Bone marrow (tissue), 2 donors: ENCODE measurements at places on chromosomes 1 and 21.
A peak's percentile ranks its signal among the peaks of the same experiment; 100 is the strongest.

DNA sequence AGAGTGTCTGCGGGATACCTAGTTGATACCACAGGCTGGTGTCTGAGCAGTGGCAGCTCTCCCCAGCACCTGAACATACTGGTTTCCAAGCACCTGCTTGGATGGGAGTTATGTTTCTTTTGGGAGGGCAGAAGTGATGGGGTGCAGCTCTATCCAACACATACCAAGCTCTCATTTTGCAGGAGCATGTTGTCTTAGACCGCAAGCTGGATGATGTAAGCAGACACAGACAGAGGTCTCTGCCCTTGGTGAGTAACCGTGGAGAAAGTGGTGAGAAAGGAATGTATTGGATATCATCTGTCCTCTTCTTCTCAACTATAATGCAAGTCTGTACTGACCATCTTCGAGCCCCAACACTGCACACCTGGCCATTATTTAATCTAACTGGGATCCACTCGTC is 37.4 kb downstream of the ZNF496 start:
- no peak for DNase-seq

DNA sequence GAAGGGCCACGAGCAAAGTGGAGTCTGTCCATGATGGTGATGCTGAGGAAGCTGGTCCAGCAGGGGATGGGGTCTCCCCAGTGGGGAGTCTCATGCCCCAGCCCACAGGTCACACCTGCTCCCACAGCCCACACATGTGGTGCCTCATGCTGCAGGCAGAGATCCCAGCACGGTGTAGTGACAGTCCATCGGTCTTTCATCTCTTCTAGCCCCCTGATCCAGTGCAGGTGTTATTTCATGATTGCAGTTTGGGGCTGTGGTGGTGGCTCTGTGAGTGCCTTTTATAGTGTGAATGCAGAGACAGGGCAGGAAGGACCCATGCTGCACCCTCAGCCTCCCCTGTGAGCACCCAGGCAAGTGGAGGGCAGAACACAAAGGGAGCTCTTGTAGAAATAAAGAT is 45.0 kb downstream of the UBASH3A start:
- no peak for DNase-seq

GRCh38 chr1:8754993-8755392 is 62.4 kb downstream of the RERE start:
- no peak for DNase-seq

DNA sequence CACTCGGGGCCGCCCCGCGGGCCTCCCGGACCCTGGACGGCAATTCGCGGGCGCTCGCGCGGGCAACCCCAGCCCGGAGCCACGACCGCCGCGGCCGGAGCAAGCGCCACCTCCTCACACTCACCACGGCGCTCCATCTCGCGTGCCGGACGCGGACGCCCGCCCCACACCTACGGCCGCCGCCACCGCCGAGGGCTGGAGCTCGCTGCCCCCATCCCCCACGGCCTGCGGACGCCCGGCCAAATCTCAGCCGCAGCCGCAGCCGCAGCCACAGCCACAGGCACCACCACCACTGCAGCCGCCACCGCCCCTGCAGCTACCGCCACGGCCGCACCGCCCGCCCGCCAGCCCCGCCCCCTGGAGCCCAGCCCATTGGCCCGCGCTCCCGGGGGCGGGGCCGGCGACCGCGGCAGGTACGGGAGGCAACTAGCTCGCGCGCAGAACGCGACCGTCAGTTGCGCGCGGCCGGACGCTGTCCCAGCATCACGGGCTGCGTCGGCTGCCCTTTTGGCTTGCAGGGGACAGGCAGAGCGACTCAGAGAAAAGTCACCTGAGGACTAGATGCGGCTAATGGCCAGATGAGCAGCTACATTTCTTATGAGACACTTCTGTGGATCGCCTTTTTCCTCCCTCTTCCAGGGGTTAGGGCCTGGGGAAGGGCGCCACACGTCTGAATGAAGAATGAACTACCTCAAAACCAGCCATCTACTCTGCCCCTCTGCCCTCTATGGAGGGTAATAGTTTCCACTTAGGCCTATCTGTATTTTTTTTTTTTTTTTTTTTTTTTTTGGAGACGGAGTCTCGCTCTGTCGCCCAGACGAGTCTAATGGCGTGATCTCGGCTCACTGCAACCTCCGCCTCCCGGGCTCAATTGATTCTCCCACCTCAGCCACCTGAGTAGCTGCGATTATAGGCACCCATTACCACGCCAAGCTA is at the start of gene ARHGAP29:
ARHGAP29 (minus strand) TSS at position 294 of the 936 bp plus-strand sequence. CDS start 5,973 bp downstream, outside the sequence.
- DNase-seq, result peak; percentile 18

GRCh38 chr1:201499795-201500669 is 6.9 kb downstream of the CSRP1 start:
- no peak for DNase-seq

GRCh38 chr1:85495556-85495955 is 30.6 kb upstream of the DDAH1 start:
- DNase-seq, result no peak

DNA sequence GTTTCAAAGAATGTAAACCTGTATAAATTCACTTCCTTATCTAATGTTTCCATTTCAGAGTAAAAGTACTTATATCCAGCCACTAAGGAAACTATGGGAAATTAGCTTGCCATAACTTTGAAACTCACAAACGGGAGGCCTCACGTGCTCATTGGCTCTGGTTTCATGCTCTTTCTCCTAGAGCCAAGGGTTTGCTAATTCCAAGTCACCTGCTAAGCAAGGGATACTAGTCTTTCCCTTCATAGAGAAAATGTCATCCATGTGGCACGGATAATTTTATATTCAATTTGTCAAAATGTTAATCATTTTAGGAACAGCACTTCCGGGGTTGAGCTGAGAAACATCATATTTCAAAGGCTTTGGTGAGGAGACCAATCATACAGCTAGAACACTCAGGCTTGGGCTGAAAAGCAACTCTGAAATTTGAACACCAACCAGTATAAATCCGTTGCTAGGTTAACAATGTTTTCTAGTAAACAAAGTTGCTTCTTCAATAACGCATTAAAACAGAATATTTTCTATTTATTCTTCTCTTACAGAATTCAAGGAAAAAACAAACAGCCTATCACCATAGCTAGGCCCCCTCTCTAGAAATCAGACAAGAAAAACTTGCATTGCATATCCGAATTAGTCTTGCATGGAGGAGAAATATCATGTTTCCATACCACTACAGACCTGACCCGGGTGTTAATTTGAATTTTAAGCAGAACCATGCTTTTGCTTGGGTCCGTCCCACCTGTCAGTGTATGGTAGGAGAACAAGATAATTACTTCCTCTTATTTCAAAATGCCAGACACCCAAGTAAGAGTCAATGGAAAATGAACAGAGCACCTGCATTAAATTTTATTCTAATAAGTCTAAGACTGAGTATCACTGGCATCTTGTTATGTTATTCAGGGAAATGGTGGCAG is 196.1 kb upstream of the ESRRG start:
- no peak for DNase-seq

- DNase-seq, result no peak
Measured at GRCh38 chr1:238223076-238223640, 332.4 kb upstream of the ZP4 start.

- no peak for DNase-seq
Measured at GRCh38 chr1:176847052-176847451, 317.5 kb downstream of the ASTN1 start.

- DNase-seq, result no peak
Measured at GRCh38 chr1:28046716-28047115, 41.7 kb downstream of the EYA3 start.

GRCh38 chr1:37306461-37306860 is 167.9 kb upstream of the ZC3H12A start:
- DNase-seq, result no peak

GRCh38 chr1:52645261-52645660 is 12.3 kb downstream of the SHISAL2A start:
- no peak for DNase-seq

GRCh38 chr1:201348211-201348566 is 29.3 kb downstream of the TNNT2 start:
- no peak for DNase-seq

DNA sequence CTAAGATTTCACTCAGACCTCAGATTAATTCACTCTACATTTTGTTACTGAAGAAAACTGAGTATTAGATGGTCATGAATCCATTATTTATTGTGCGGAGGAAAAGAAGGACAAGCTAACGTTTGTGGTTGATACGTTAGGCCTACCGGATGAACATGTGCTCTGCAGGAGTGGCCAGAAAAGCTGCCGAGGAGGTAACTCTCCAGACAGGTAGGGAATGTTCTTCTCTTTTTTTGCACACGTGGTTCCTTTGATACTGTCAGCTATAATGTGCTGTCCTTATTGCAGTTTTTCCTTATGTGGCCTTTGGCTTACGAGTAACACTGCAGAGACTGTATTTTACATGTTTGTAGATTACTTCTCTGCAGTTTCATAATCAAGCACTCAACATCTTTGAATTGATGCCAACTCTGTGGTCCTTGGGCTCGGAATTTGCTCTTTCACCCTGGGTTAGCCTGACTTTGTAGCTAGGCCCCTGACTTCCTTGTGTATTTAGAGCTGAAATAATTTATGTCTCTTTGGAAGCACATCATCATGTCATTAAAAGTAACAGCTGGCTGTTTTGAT is 13.6 kb downstream of the MTR start:
- no peak for DNase-seq

GRCh38 chr1:166836733-166837132 is 2.5 kb upstream of the POGK start:
- DNase-seq, result no peak

DNA sequence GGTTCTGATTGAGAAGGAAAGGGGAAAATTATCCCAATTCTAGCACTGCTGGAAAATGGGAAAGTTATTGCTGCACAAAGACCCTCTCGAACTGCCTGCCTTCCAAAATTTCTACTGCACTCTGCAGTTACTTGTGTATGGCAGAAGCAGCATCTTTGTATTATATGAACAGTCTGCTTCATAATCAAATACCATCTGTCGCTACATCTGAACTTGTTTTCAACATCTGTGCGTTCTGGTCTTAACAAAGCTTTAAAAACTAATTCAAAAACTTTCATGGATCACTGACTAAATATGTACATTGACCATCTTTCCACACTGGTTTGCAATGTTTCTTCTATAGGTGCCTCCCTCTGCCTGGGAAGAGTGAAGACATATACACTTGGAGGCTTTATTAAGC is 79.2 kb downstream of the PROX1 start:
- no peak for DNase-seq

DNA sequence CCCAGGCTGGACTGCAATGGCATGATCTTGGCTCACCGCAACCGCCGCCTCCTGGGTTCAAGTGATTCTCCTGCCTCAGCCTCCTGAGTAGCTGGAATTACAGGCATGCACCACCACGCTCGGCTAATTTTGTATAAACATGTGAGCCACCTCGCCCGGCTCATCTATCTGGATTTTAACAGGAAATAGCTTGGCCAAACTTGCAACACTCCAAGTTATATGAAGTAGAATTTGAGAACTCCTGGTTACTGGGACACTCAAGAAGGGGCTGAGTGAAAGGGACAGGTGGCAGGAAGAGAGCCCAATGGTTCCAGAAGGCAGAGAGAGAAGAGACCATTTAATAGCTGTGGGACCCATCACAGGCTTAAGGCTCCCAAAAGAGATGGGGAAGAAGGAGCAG is 2.9 kb upstream of the GPX7 start:
- no peak for DNase-seq

- no peak for DNase-seq
Measured at GRCh38 chr1:37018510-37018909, 15.8 kb downstream of the GRIK3 start.

DNA sequence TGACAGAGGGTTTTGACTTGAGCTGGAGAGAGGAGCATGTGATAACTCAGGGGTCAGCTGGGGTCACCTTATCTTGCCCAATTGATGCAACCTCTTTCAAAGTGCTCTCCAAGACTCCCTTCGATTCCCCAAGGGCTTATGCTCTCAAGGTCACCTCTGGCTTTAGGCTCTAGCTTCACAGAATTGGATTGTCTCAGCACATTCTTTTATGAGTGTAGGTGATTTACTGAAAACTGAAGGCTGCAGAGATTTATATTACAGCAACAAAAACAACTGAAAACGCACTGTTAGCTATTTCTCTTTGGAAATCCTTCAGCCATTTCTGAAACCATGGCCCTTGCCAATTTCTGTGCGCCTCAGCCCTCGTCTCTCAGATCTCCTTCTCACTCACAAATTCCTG is 34.5 kb upstream of the MAP1LC3C start:
- no peak for DNase-seq

GRCh38 chr21:44436111-44436611 is 19.1 kb upstream of the LRRC3 start:
- no peak for DNase-seq

GRCh38 chr1:233613252-233614172 is at the start of gene KCNK1:
KCNK1 (plus strand) TSS chr1:233614106; CDS start chr1:233614172, 66 bp downstream.
- no peak for DNase-seq

GRCh38 chr1:222385955-222386354 is 161.9 kb downstream of the HHIPL2 start:
- DNase-seq, result no peak

- no peak for DNase-seq
Measured at GRCh38 chr1:151058692-151059091, 730 bp downstream of the CDC42SE1 start.

GRCh38 chr1:232635778-232636356 is 5.9 kb upstream of the SIPA1L2 start:
- DNase-seq, result peak; percentile 29

DNA sequence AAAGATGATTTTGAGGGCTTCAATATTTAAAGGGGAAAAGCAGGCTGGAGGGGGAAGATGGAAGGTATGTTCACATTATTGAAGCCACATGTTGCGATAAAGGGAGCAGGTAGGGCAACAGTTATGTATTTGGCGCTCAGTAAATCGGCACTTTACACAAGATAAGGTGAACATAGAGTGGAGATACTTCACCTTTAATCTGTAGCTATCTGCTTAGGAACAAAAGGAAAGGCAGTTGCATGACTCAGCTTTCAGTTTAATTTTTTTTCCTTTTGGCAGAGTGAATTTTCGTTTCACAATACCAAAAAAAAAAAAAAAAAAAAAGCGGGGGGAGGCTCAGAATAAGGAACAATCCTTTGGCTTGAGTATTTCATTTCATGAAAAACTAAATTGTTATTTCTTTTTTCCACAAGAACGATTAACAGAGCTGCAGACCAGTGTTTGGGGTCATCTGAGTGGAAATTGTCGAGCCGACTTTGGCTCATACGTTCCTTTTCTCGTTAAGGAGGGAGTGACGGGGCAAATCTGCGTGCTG is 1.1 kb upstream of the COQ8A start:
- peak; percentile 71 for DNase-seq
